AG20443 (cell line): ENCODE measurements at places on chromosomes 16 and 17.

- DNase-seq, result no peak
Measured at GRCh38 chr17:45403906-45404490, 28.7 kb downstream of the ARHGAP27 start.

DNA sequence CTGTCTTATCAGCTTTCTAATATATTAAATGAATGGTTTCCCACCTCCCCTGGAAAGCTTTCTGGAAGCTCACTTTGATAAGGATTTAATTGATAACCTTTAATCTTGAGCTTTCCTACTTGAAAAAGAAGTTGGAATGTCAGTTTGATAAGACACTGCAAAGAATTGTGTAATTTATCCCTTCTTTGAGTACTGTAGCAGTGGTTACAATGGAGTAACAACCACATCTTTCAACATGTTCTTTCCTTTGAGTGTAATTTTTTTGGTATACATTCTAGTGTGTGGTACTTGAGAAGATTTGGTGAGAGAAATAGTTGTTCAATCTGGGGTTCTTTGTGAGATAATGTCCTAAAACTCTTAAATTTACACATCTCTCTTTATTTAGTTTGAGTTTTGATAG lies 43.4 kb downstream of the CPD start:
- no peak for DNase-seq

GRCh38 chr17:70859829-70860228 lies 690.5 kb downstream of the KCNJ2 start:
- no peak for DNase-seq

DNA sequence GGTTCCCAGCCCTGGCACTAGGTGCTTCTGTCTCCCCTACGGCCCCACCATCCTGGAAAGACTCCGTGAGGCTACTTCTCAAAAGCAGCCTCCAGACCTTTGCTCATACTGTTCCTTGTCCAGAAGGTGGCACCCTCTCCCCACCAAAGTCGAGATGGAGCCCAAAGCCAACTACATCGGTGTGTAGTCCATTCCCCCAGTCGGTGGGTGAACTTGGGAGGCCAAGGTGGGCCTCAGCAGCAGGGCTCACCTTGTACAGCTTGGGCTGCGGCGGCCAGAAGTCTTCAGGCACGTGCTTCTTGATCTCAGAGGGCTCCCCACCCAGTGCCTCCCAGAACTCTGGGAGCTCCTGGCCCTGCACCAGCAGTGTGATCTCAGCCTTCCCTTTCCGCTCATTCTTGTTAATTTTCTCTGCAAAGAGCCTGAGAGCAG lies 10.2 kb downstream of the FLII start:
- DNase-seq, result peak; percentile 86

DNA sequence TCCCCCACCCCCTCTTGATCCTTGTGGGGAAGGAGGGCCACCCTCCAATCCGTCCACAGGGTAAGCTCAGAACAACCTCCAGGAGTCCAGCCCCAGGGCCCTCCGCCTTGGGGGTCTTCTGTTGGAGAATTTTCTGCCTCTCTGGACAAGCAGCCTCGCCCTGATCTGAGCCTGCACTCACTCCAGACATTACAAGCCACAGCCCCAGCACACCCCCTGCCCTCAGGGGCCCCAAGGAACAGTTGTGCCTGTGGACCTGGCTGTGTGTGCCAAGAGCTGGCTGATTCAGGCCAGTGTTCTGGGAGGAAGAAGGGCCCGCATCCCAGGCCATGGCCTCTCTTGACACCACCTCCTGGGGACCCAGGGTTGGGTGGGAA lies 477 bp upstream of the ARHGAP27 start:
- DNase-seq, result peak; percentile 15

GRCh38 chr17:2060681-2061440 lies 6.0 kb downstream of the HIC1 start:
- no peak for DNase-seq

DNA sequence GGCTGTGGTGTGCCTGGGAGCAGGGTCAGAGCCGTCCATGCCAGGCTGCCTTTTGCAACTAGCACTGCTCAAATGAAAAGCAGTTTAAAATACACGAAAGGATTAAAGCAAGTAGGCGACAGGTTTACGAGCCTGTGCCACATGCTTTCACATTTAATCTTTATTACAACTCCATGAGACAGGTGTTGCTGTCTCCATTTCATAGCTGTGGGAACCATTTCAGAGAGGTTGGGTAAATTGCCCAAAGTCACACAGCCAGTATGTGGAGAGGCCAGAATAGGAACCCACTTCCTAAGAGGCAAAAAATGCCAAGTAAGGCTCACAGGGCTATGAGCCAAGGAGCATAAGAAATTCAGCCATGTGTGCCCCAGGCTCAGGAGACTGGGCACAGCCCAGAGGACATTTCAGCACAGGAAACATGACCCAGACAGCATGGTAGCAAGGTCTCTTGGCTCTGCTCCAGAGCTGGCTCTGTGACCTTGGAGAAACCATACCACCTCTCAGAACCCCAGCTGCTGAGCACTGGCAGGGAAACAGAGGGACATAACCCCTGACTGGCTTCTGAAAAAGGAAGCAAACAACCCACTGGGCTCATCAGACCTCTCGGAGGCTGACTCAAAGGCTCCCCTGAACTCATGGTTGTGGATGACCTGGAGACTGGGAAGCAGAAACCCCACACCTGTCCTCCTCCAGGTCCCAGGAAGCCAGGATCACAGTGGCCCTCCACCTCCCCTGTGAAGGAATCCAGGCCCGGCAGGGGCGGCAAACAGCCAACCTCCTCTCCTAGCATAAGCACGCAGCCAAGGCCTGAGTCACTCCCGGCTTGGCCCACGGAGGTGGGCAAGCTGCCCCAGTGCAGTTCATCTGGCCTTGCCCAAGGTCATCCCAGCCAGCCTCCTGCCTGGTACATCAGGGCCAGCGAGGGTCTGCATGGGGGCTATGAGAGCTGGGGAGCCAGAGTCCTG lies 40.3 kb upstream of the MRPS23 start:
- DNase-seq, result peak; percentile 88

GRCh38 chr16:19338335-19338734 lies 52.8 kb downstream of the CLEC19A start:
- no peak for DNase-seq

DNA sequence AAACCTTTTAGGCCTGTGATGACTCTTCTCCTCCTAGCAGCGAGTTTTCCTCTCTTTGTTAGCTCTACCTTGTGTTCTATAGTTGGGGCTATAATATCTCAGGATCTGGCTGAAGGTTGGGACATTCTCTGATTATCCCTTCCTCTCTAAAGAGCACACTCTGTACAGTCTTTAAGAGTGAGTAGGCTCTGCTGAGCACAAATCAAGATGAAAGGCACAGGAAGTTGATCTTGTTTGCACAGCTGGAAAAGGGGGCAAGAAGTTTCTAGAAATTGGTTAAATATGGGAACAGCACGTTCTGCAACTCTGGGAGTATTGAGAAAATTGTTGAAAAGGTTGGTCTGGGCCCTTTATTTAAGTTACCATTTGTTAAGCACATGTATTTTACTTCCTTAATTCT lies 240.9 kb downstream of the CDH11 start:
- no peak for DNase-seq

DNA sequence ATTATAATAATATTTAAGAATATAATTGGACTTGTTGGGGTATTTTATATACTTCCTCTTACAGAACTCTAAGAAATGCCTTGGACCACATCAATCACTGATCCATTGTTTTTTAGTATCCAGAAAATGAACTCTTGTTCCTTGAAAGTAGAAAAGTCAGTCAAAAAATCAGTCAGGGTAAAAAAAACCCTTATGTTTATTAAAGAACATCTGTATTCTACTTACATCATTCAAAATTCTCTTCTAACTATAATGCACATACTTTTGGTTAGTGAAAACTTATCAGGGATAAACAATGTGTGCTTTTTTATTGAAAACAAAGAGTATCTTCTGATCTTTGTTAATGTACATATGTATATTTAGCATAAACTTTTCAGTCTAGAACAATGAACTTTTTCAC lies 23.5 kb upstream of the CDR2 start:
- DNase-seq, result no peak

- no peak for DNase-seq
Measured at GRCh38 chr17:57565176-57565575, 179.9 kb downstream of the CCDC182 start.

DNA sequence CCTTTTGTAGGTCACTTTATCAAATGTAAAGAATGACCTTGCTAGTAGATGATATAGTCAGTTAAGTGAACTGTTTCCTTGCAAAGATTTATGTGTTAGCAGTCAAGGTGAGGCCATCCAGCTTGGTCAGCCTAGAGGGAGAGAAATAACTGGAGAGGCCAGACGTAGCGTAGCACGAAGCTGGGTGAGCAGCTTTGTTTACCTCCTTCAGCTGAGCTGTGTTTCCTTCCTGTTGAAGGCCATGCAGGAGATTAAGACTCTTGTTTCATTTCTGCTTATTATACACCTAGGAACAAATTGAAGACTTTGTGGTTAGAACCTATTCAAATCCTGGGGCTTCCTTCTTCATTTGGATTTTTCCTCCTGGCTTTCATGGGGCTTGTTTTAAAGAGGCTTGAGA lies 267.1 kb downstream of the PHKB start:
- no peak for DNase-seq

DNA sequence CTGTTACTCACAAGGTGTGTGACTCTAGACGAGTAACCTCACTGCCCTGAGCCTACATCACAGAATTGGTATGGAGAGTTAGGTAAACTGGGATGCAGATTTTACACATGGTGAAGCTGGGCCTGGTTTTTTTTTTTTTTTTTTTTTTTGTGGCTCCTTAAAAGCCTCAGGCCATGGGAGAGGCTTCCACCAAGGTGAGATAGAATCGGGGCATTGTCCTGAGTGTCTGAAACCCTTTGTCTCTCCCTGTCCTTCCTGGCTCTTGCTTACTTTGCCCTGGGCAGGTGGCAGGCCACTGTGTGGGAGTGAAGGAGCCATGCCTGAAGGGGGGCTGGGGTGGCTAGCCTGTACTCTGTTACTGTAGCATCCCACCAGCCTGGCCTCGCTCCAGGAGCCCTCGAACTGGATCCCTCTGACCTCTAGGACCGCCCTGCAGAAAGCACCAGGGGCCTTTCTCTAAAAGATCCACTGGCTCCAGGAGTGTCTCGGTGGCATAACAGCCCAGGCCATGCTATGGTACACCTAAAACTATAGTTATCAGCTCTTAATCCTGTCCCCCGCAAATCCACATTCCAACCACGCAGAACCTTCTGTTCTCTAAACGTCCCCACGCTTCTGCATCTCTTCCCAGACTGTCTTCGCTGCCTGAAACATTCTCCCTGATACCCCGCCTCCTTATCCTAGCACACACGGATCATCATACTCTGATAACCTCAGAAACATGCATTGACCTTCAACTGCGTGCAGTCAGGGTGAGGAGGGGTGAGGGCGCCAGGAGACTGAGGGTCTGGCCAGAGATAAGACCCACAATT lies 1.7 kb upstream of the SLC13A2 start:
- DNase-seq, result no peak

- DNase-seq, result no peak
Measured at GRCh38 chr17:15498107-15498506, 30.7 kb upstream of the CDRT4 start.

DNA sequence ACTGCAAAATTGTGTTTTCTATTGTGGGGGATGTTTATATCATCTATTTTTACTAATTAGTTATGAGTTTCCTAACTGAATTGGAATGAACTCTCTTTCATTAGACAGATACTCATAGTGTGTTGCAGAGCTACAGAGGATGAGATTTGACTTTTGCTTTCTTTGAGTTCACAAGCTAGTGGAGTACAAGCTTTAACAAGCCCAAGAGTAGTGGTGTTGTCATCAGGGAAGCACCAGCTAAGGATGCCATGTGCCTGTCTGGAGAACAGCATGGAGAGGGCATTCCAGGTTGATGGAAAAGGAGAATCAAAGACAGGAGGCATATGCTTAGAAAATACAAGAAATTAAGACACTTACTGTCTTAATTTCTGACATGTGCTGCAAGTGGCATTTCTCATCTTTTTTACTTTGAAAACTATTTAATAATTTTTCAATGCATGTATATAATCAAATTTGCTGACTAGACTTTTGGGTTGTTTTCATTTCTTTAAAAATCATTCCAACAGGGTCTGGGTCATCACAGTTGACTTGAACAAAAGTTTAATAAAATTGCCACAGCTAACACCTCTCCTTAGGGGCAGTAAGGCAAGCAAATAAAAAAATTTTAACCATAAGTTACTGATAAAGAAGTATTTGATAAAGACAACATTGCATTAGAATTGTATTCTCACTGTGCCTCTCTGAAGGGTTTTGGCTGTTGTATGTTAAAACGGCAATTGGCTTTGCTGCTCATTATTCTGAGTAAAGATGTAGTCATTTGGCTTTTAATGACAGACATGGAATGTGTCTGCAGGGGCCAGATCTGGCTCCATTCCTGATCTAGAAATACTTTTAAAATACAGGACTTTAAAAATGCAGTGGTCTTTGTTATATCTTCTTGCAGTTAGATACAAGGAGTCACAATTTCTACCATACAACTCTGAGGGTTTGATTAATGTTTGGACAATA lies 323.7 kb upstream of the CDH11 start:
- DNase-seq, result peak; percentile 30

DNA sequence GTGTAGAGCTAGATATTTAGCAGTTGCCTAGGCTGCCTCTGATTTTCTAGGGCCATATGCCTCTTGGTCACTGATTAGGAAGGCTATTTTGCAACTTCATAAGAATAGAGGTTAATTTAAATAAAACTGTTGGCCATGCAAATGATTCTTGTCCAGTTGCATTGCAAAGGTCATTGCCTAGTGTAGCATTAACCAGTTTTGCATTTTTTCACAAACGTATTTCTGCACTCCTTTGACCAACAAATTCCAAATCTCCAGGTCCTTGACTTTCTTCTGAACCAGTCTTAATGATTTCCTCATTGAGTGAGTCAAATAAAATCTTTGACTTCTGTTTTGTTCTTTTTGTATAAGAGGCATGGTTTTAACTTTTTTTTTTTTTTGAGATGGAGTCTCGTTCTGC lies 33.5 kb downstream of the ERCC4 start:
- DNase-seq, result no peak

- no peak for DNase-seq
Measured at GRCh38 chr17:64447526-64447925, 1.4 kb upstream of the MILR1 start.

GRCh38 chr17:20085283-20085845 lies 76.2 kb downstream of the SPECC1 start:
- no peak for DNase-seq

- peak; percentile 79 for DNase-seq
Measured at GRCh38 chr17:43673516-43674323, 12.0 kb upstream of the MEOX1 start.

DNA sequence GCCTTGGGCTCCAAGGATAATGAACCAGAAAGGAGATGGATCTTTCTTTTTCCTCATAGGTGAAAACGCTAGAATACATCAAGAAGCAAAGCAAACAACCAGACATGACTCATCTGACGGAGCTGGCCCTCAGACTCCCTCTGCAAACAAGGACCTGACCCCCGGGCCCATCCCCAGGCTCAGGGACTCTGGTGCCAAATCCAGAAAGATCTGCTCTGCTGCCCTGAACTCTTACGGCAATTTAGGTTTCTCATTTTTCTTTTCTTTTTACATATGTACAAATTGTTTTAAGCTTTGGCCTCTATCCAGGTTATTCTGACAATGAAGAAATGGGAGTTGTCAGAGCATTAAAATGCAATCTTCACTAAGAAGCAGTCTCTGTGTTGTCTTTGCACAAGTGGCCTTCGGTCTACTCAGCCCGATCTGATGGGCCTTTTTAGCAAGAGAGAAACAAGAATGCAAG lies 17.7 kb downstream of the KNOP1 start:
- DNase-seq, result peak; percentile 49

GRCh38 chr17:31523862-31524730 lies 132.6 kb downstream of the RAB11FIP4 start:
- DNase-seq, result no peak

- no peak for DNase-seq
Measured at GRCh38 chr16:82943371-82943770, 316.6 kb downstream of the CDH13 start.
